ENCODE measurements at places on chromosomes 7 and 10.
A peak's percentile ranks its signal among the peaks of the same experiment; 100 is the strongest.

GRCh38 chr10:127182161-127182560 lies 14.2 kb downstream of the INSYN2A start:
- H3K27ac ChIP-seq = no peak overlapping the region
- H3K4me3 ChIP-seq = no peak overlapping the region
- DNase-seq = no peak

GRCh38 chr10:132193907-132194552 lies 7.3 kb downstream of the DPYSL4 start:
- H3K36me3 ChIP-seq = peaks cover 2% of the 10 kb centered on the region
- H3K4me1 ChIP-seq = no peaks in the 10 kb centered on the region
- peaks cover 25% of the 10 kb centered on the region for H3K27me3 ChIP-seq
- H3K4me3 ChIP-seq = no peak overlapping the region
- DNase-seq = no peak

DNA sequence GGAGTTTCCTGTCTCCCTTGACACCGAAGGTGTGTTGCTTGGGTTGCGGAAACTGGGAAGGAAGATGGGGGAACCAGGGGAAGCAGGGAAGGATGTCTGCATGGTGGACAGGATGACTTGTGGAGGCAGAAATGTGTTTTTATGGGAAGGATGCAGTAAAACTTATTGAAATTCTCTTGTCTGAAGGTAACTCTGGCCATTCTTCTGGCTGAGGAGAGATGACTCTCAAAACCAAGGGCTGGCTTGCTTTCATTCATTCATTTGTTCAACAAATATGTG lies 1.5 kb downstream of the UBTD1 start:
- peak overlapping the region; percentile 81 for H3K4me3 ChIP-seq
- H3K36me3 ChIP-seq = peaks cover 3% of the 10 kb centered on the region
- no peak for DNase-seq
- peaks cover 32% of the 10 kb centered on the region for H3K4me1 ChIP-seq

GRCh38 chr10:70777063-70777875 lies 7.9 kb downstream of the TBATA start:
- no peak for DNase-seq
- H3K36me3 ChIP-seq = peaks cover 2% of the 10 kb centered on the region
- no peak overlapping the region for H3K27ac ChIP-seq
- peaks cover 3% of the 10 kb centered on the region for H3K4me1 ChIP-seq
- H3K27me3 ChIP-seq = peaks cover 16% of the 10 kb centered on the region

- H3K4me3 ChIP-seq = peak overlapping the region; percentile 81
- peaks cover 45% of the 10 kb centered on the region for H3K27me3 ChIP-seq
- H3K4me1 ChIP-seq = peaks cover 6% of the 10 kb centered on the region
Measured at GRCh38 chr10:68231106-68231816, 652 bp downstream of the ATOH7 start.

DNA sequence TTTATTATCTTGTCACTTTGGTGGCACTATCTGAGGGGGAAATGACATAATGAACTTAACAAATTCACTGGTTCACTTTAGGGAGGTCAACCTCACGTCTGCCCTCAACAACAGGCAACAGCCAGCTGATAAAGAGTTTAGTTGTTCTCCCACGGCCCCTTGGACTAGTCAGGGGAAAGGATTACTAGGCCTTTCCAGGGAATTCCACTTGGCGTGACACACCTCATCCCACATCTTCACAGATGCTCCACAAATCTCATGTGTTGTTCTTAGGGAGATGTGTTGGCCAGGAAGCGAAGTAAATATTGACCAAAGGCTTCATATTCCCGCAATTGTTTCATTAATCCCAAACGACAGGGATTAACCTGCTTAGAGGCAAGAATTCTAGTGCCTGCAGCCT lies 183.5 kb upstream of the CDCA7L start:
- H3K27me3 ChIP-seq = peaks cover 47% of the 10 kb centered on the region
- no peak overlapping the region for H3K4me3 ChIP-seq
- H3K4me1 ChIP-seq = no peaks in the 10 kb centered on the region
- no peaks in the 10 kb centered on the region for H3K36me3 ChIP-seq
- no peak for DNase-seq

DNA sequence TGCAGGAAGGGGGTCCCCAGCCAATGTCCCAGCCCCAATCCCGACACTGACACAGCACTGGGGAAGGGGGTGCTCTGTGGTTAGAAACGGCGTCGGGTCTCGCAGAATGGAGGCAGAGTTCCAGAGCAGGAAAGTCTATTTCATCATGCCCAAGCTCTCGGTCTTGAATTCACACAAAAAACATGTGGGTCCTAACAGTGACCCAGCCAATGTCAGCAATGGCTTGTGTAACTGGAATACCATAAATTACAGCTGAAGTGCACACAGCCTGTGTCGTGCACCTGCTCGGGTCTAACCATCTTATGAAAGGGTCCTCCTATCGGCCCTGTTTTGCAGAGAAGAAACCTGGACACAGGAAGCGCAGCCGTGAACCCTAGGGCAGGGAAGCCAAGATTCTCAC lies 324.1 kb downstream of the ADARB2 start:
- no peak for DNase-seq
- no peak overlapping the region for H3K27ac ChIP-seq
- no peaks in the 10 kb centered on the region for H3K4me1 ChIP-seq
- no peaks in the 10 kb centered on the region for H3K36me3 ChIP-seq
- H3K27me3 ChIP-seq = peaks cover 37% of the 10 kb centered on the region

DNA sequence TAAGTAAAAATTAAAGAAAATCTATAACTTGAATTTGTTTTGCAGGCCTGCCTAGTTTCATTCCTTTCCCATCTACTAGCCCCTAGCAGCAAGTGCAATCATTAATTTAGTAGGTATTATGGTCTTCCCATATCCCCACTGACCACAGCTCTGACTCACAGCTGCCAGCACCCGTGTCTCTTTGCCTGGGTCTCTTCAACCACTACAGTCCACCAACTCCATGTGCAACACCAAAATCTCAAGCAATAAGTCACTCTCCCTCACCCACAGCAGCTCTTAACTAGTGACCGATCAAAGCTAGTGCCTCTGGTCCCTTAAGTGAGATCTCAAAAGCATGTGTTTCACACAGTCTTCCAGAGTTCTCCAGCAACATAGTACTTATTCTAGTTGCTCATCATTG lies 26.0 kb upstream of the THSD7A start:
- no peaks in the 10 kb centered on the region for H3K27me3 ChIP-seq
- no peaks in the 10 kb centered on the region for H3K4me1 ChIP-seq
- no peak overlapping the region for H3K4me3 ChIP-seq

DNA sequence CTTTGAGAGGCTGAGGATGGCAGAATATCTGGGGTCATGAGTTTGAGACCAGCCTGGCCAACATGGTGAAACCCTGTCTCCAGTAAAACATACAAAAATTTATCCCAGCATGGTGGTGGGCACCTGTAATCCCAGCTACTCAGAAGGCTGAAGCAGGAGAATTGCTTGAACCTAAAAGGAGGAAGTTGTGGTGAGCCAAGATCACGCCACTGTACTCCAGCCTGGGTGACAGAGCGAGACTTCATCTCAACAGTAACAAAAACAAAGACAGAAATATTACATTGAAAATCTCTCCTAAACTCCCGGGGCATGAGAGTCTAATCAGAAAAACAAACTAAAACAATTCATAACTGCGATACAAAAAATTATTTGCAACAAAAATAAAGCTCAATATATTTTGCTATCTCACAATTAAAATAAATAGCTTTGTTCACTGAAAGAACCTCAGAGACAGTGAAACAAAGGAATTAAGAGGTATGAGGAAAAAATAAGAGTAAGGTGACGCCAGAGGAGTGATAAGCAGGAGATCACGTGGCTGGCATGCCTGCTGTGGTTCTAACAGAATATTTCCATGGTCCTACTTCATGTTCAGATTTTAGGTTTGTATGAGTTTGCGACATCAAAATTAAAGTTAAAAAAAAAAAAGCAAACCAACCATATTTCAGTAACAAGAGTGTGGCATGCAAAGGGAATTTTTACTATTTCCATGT lies 527.7 kb upstream of the POM121L12 start:
- no peaks in the 10 kb centered on the region for H3K4me1 ChIP-seq
- DNase-seq = no peak
- no peaks in the 10 kb centered on the region for H3K27me3 ChIP-seq
- no peak overlapping the region for H3K27ac ChIP-seq
- no peaks in the 10 kb centered on the region for H3K36me3 ChIP-seq

- no peaks in the 10 kb centered on the region for H3K36me3 ChIP-seq
- no peak overlapping the region for H3K4me3 ChIP-seq
- H3K27me3 ChIP-seq = no peaks in the 10 kb centered on the region
- no peaks in the 10 kb centered on the region for H3K4me1 ChIP-seq
- DNase-seq = no peak
- H3K27ac ChIP-seq = no peak overlapping the region
Measured at GRCh38 chr10:120514035-120514620, 57.1 kb downstream of the PLPP4 start.

GRCh38 chr10:103854265-103854685 lies 1.1 kb downstream of the SH3PXD2A start:
- DNase-seq = no peak
- peaks cover 4% of the 10 kb centered on the region for H3K36me3 ChIP-seq
- peak overlapping the region; percentile 87 for H3K4me3 ChIP-seq
- peaks cover 11% of the 10 kb centered on the region for H3K4me1 ChIP-seq
- peak overlapping the region; percentile 57 for H3K27ac ChIP-seq
- peaks cover 60% of the 10 kb centered on the region for H3K27me3 ChIP-seq

GRCh38 chr7:92584953-92585352 lies 5.2 kb downstream of the FAM133B start:
- no peaks in the 10 kb centered on the region for H3K27me3 ChIP-seq
- peaks cover 2% of the 10 kb centered on the region for H3K36me3 ChIP-seq

- H3K27me3 ChIP-seq = peaks cover 62% of the 10 kb centered on the region
- H3K4me1 ChIP-seq = peaks cover 3% of the 10 kb centered on the region
- H3K27ac ChIP-seq = no peak overlapping the region
- no peak overlapping the region for H3K4me3 ChIP-seq
- H3K36me3 ChIP-seq = no peaks in the 10 kb centered on the region
- DNase-seq = no peak
Measured at GRCh38 chr10:1293636-1294435, 237.7 kb downstream of the WDR37 start.

DNA sequence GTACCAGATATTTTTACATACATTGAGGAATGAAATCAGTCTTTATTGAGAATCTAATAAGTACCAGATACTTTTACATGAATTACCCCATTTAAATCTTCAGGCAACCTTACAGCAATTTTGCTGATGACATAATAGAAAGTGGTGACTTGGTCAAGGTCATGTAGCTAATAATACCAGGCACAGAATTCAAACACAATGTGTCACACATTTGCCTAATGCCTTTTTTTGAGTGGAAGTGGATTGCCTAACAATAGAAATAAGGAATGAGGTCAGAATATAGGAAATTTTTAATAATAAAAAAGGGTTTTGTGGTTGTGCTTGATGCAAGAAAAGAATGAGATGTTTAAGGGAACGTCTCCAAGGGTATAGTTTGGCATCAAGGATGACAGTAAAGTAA lies 466.6 kb upstream of the IGFBP3 start:
- H3K36me3 ChIP-seq = no peaks in the 10 kb centered on the region
- H3K4me1 ChIP-seq = no peaks in the 10 kb centered on the region
- no peak for DNase-seq
- H3K27me3 ChIP-seq = no peaks in the 10 kb centered on the region
